ENCODE measurements at places on chromosomes 5 and 9. TPM values are rescaled to one million over a fixed set of nuclear protein-coding genes. Genes with fewer than 3 reads are reported as not detected.

The CLTB gene
- total RNA-seq: 107 TPM

The GABRP gene
- total RNA-seq: not detected

The SLC46A2 gene
- 1.4 TPM for total RNA-seq

GRCh38 chr5:127906562-127907204 lies 176.9 kb upstream of the SLC12A2 start:
- H3K36me3 ChIP-seq: no peaks in the 10 kb centered on the region
- DNase-seq: no peak
- H3K4me3 ChIP-seq: no peak overlapping the region
- no peak overlapping the region for H3K27ac ChIP-seq
- no peaks in the 10 kb centered on the region for H3K27me3 ChIP-seq
- no peaks in the 10 kb centered on the region for H3K4me1 ChIP-seq

DNA sequence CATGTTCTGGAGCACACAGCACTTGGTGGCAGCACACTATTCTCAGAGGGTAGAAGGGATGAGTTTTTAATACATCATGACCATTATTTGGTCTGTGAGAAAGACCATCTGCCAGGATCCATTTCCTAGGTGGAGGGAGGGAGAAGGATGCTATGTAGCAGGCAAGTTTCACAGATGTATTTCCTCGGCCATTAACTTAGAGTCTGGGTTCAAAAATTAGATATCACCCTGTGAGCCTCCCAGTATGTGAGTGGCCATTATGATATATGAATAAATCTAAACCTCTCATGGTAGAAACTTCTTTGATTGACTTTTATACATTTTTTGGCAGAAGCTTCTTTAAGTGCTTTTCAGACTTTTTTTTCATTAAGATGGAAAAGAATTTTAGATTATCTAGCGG lies 133.9 kb downstream of the SREK1 start:
- H3K27me3 ChIP-seq: no peaks in the 10 kb centered on the region
- no peak for DNase-seq
- H3K4me1 ChIP-seq: no peaks in the 10 kb centered on the region
- no peaks in the 10 kb centered on the region for H3K36me3 ChIP-seq
- no peak overlapping the region for H3K27ac ChIP-seq

- peak; percentile 44 for DNase-seq
- H3K4me3 ChIP-seq: no peak overlapping the region
- H3K4me1 ChIP-seq: no peaks in the 10 kb centered on the region
- no peak overlapping the region for H3K27ac ChIP-seq
Measured at GRCh38 chr5:139543423-139543991, 17.6 kb upstream of the UBE2D2 start.

Measured in testis (tissue), 5 donors.